Cerebellar nuclear complex (tissue), 1 donor: ENCODE measurements at places on chromosomes 6 and 20.

DNA sequence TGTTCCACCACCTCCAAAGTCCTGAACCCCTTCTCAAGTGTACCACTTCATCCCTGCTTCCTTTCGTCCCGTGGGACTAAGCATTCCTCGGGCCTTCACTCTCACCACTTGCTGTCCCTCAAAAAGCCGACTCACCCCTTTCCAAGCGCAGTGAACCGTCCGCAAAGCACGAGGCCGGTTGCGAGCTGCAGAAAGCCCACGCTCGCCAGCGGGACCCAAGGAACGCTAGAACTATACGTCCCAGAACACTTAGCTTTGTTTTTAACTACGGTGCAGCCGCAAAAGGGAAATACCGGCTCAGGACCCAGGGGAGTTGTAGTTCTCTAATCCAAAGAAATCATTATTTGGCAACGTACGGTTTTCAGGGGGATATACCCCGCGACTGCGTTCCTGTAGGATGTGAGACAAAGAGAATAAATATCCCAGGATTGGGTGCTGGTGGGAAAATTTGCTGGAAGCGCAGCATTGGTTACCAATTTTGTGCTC, 416 bp upstream of the POLR1H start:
- no peak for DNase-seq

DNA sequence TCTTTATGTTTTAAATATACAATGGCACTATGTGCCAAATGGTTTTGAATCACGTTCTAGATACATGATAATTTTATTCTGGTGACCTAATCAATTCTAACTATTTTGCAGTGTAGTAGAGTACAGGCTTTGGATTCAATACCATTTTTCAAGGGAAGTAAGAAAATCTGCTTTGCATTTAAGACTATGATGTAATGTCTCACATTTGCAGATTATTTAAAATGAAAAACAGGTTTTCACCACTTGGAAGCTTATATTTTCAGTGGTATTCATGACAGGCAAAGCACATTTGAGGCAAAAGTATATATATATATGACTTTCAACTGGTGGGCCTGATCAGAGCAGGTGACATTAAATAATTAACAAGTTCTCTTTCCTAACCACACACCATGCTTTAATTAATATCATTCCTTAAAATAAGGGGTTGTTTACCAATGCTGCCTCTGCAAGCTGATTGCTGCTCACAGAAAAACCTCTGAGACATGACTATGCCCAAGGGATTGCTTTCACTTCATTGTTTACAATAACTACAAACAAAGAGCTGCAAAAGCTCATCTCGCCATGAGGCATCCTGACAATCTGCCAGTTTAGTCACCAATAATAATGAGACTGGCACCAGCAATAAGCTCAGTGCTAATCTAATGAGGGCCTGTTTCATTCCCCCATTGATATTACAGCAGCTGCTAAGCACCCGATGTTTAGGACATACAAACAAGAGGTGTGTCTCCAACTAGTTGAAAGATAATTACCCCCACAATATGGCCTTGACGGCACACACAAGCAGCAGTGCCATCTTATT, 1176.0 kb upstream of the GJE1 start:
- DNase-seq = no peak

GRCh38 chr6:13629459-13630116, 14.5 kb downstream of the NOL7 start:
- no peak for DNase-seq

GRCh38 chr6:149864578-149865535, 698 bp upstream of the LRP11 start:
- peak; percentile 54 for DNase-seq

DNA sequence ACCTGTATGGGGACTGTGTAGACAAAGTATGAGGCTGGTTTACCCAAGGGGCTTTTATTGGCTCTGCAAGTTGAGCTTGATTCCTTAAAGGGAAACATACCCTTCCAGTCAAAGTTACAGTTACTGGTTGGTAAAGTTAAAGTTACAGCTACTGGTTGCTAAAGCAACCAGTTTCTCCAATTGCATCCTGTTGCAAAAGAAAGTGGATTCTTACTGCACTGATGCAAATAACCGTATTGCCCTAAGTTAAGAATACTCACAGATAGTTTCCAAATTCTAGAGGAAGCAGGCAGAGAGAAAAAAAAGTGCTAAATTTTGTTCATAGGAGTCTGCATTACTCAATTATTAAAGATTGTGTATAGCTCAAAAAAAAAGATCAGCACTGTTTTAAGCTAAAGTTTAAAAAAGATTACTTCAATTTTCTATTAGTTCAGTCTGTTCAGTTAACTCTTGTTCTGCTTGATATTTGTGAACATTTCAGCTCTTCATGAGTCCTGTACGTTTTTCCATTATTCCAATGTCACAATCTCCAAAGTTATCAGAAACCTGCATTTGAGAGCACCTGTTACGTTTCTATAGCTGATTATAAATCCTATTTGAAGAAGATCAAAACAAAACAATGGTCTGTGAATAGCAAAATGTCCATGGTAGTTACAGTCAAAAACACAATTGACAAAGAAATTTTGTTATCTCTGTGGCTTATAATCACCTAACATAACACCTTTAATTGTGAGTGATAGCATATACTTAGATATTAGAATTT, 8.6 kb upstream of the IL22RA2 start:
- no peak for DNase-seq

- no peak for DNase-seq
Measured at GRCh38 chr20:39885975-39886649, 802.9 kb downstream of the MAFB start.
